Vagina (tissue), 2 donors: ENCODE measurements at places on chromosomes 1 and 21. TPM values are rescaled to one million over a fixed set of nuclear protein-coding genes. Genes with fewer than 3 reads are reported as not detected.
A peak's percentile ranks its signal among the peaks of the same experiment; 100 is the strongest.

Gene TMEM201
- total RNA-seq: 12.0 TPM

- no peak for DNase-seq
Observed at GRCh38 chr1:17683598-17683997, 71.5 kb upstream of the ACTL8 start.

DNA sequence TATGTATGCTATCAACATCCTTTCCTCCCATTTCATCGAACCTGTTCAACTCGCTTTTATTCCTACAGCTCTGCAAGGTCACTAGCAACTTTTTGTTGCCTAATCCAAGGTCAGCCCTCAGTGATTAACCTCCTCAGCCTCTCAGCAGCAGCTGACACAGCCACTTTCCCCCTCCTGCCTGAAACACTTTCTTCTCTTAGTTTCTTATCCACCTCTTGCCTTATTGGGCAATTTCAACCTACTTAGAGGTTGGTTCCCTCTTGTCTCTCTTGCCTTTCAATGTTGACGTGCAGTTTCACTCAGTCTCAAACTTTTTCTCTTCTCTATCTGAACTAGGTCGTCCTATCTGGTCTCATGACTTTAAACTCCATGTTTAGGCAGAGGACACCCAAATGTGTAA is 156.3 kb downstream of the C1orf94 start:
- DNase-seq: no peak

Gene OPTC
- not detected for total RNA-seq

Gene HSD11B1
- 18.7 TPM for total RNA-seq

- no peak for DNase-seq
Observed at GRCh38 chr21:42047821-42048613, 23.1 kb upstream of the UMODL1 start.

- DNase-seq: no peak
Observed at GRCh38 chr1:9338397-9339246, 45.9 kb downstream of the SPSB1 start.

Gene RAP1GAP
- total RNA-seq: 1.2 TPM

- DNase-seq: no peak
Observed at GRCh38 chr1:161702250-161702649, 4.8 kb upstream of the FCRLA start.

DNA sequence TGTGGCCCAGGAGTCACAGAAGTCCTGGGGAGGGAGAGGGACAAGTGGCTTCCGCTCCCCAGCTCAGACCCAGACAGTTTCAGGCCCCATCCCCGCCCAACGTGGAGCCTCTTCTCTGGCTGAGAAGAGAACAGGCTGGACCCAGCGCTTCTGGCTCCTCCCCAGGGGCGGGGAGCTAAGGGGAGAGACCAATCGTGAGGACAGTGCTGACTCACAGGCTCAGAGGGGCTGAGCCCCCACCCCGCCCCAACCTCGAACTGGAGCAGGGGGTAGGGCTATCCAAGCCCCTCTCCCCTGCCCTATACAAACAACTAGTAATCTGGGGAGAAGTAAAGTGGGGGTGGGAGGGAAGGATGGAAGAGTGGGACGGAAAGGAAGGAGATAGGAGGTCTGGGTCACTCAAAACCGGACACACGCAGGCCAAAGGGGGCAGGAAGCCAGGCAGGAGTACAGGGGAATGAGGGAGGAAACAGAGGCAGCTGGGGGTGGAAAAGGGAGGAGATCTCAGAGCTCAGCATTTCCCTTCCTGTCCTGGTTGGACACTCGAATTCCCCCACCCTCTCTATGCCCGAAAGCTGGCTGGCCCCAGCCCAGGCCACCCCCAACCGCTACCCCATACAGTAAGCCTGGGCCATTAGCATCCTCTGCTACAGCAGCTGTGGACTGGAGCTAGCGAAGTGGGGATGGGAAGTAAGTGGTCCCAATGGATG is at the start of gene SHC1:
Gene SHC1, minus strand, starts transcription at position 117 of the 710 bp plus-strand sequence. CDS start 221 bp downstream, outside the sequence.
- DNase-seq: peak; percentile 97

Gene TMEM183A
- total RNA-seq: 73.2 TPM

DNA sequence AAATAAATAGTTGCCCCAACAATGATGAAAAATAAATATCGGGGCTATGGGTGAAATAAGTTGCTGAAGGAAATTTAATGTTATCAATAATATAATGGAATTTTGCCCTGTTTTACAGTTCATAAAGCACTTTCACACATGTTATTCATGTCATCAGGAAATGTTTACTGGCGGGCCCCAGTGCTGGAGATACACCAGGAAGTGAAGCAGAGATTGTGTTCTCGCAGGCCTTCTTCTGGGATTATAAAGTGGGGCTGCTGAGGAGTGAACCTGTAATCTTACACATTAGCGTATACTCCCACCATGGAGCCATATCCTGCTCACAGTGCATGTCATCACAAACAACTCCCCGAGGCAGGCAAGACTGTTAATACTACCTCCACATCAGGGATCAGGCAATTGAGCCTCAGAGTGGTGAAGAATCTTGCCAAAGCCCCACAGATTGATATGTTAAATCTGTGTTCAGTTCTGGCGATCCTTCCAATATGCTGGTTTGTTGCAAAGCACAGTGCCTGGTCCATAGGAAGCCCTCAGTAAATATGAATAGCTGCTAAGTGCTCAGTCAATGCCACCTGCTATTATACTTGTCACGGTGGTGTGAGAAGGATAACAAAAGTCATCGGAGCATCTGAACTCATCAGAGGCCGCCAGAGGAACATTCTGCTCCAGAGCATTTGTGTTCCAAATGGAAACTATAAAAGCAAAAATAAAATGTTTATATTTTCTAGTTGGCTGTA is 104.4 kb upstream of the UBE2U start:
- DNase-seq: no peak

Gene SLC22A15
- 9.8 TPM for total RNA-seq

DNA sequence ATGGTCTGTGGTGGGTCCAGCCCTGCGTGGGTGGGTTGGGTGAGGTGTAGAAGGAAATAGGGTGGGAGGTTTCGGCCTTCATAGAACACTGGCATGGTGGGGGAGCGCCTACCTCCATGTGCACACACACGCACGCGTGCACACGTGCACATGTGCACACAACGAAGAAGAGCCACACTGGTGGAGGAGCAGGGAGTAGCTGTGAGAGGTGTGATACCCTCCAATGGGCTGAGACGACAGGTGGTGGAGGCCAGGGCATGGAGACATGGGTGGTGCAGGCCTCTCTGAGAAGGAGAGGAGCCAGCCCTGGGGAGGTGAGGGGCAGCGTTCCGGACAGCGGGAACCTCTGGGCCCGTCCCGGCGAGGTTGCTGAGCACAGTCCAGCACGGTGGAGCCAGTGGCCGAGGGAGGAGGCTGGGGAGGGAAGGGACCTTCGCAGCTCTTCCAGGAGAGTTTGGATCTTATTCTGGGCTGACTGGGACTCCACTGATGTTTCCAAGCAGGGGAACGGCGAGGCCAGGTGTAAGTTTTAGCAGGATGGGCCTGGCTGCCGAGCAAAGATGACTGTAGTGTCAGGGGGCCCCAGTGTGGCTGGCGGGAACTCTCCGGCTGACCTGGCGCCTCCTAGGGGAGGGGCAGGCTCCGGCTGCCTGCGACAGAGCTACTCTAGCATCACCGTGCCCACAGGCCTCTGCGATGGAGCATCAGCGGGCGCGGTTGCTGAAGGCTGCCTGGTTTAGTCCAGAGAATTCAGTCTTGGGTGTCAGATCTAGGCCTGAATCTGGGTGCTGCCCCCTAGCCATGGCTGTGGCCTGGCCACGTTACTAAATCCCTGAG is 107.2 kb downstream of the ARHGEF10L start:
- DNase-seq: no peak

DNA sequence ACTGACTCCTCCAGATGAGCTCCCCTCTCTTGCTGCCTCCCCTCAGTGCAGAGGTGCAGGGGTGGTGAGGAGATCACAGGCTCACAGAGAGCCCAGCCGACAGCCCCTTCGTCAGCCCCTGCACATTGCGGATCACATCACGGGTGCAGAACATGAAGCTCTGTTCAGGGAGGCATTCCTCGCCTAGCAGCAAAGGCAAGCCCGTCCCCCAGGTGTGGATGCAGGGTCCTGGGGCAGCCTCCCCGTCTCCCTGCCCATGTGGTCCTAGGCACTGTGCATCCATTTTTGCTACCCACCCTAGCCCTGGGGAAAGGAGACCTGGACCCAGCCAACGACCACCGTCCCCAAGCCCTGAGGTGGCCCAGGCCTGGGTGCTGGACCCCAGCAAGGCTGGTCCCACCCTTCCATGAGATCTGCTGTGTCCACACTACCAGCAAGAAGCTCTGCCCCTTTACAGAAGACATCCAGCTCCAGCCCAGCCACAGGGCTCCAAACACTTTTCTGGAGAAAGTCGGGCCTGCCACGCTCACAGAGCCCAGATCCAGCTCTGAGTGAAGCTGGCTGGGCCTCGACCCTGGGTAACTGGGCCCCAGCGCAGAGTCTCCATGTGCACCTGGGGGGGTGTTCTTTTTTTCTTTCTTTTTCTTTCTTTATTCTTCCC is 248.7 kb downstream of the NPHP4 start:
- no peak for DNase-seq

Gene GOLT1A
- not detected for total RNA-seq

DNA sequence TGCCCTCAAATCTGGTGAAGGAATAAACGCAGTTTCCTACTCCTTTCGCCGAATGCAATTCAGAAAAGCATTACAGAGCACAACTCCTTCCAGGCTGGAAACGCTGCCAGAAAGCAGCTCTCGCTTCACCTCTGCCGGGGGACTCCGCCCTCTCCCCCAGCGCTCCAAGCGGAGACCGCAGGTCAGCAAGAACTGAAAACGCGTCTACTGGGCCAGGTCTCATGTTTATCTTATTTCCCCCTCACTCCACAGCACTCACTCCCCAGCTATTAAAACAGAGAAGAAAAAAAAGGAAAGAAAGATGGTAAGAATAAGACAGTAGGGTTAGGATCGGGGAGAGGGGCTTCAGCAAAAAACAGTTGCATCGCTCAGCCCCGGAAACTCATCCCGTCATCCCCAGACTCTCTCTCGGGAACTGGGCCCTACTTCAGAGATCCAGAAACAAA is 833 bp upstream of the RCOR3 start:
- DNase-seq: no peak

Gene PDC
- total RNA-seq: not detected

- no peak for DNase-seq
Observed at GRCh38 chr21:44487831-44488230, 32.5 kb downstream of the LRRC3 start.
